HuH-7.5 (cell line): ENCODE measurements at places on chromosomes 1 and 21.

GRCh38 chr1:211783266-211783665, 47.3 kb downstream of the LPGAT1 start:
- DNase-seq: no peak

DNA sequence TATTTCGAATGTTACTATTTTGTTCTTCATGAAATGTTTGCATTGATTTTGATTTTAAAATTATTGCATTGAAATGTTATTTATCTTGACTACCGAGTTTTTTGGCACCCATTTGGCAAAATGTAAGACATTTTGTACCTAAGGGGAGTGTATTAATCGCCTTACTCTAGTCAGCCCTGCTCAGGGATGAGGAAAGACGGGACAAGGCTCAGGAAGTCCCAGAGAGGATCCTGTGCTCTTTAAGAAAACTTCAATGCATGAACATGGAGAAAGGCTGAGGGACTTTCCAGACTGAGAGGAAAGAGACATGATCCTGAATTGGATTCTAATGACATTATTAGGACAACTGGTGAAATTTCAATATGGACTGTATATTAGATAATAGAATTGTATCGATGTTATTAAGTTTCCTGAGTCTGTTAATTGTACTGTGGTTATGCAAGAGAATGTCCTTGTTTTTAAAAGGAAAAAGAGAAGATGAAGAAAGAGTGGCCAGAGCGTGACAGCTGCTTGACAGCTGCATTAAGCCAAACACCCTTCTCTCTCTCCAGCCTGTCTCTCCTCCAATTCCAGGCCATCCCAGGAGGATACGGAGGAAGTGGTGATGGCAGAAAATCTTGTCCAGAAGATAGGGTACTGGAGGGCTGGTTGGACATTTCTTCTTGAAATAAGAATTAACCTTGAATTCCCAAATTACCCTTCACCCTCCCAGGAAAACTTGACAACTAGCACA, 66.0 kb downstream of the PLEKHA6 start:
- no peak for DNase-seq

DNA sequence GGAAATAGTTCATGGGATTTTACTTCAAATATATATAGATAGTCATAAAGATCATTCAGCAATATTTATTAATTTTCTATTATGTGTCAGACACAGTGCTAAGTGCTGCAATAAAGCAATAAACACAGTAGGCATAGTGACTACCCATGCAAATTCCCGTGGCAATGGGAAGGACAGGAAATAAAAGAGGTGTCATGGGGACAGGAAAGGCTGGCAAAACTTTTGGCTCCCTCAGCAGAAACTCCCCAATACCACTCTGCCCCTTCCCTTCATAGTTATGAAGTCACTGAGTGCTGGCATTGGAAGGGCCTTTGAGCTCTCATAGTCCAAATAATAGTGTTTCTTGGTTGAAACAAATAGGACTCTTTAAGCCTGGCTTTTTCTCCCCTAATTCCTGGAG, 104.4 kb upstream of the DPT start:
- DNase-seq: no peak

GRCh38 chr1:100306735-100307313, 40.8 kb downstream of the RTCA start:
- no peak for DNase-seq

- DNase-seq: no peak
Observed at GRCh38 chr1:28027238-28027637, 61.2 kb downstream of the EYA3 start.

DNA sequence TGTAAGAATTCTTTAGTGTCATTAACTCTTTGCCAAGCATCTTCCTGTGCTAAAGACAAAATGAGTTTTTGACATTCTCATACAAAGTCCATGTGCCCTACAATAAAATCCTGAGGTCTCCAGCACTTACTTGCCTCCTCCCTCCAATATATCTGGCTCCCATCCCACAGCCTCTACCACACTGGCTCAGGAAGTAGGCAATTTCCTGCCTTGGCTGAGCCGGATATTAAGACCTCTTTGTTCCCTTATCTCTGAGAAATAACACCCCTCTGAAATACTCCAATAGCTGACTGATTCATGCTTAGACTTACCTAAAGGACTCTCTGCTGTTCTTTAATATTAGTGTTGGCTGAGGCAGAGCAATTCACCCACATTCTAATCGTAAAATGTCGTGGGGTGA, 37.6 kb upstream of the GORAB start:
- DNase-seq: no peak

DNA sequence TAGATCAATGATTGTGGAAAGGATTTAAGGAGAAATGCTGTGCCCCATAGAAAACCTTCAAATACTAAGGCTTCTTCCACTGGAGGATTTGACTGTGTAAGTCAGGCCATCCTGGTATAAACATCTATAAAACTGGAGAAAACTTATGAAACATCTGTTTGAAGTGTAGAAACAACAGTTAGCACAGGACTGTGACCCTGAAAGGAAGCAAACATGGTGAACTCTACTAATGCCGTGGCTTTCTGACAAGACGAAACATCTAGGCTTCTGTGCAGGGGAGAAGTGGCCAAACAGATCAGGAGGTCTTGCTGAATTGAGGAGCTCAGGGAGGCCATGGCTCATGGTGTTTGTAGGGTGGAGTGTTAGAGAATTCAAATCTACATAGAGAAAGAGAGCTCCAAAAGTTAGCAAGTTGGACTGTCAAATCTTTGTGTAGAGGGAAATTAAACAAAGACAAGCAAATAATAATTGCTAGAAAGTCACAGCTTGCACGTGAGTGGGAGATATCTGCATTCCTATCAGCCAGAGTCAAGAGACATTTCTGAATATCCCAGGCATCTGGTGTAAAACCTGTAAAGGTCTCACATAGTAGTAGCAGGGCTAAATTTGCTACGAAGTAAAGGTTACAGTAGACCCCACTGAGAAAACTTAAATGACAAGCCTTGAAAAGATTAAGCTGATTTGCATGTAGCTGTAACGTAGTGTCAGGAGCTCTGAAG, 566.8 kb upstream of the B3GALT2 start:
- no peak for DNase-seq

GRCh38 chr1:206864939-206865671, at the start of gene IL20:
IL20 (plus strand) TSS chr1:206865623; CDS start chr1:206865853, 230 bp downstream.
- peak; percentile 23 for DNase-seq

DNA sequence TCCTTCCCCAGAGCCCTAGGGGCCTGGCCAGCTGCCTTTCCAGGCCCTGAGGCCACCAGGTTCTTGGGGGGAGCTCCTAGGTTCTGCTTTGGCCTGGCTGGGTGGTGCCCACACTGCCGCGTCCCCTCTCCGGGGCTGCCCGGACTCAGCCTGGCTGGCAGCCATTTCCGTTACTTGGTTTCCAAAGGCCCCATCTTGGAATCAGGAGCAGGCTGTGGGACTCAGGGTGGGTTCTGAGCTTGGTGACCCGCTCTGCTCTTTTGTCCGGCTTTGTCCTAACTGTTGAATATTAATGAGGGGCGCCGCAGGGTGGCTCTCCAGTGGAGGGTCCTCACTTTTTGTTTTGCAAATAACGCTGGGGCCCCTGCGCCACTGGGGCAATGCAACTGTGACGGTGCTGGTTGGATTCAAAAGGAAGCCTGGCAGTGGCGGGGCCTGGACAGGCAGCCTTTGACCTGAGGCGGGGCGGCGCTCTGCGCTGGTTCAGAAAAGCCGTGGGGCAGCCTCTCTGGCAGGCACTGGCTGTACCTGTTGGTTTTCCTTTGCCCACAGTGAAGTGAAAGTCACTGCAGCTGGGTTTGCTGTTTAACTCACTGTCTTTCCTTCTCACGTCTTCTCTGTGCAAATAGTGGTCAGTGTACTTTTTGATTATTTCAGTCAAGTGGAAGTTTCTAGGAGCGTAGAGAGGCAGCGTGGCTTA, 20.2 kb downstream of the SKI start:
- DNase-seq: no peak

- no peak for DNase-seq
Observed at GRCh38 chr1:219271818-219272535, 98.3 kb downstream of the LYPLAL1 start.

- DNase-seq: no peak
Observed at GRCh38 chr1:116375148-116375886, 2.3 kb downstream of the ATP1A1 start.
